ENCODE measurements at places on chromosomes 1 and 21. TPM values are rescaled to one million over a fixed set of nuclear protein-coding genes. Genes with fewer than 3 reads are reported as not detected.

- no peaks in the 10 kb centered on the region for H3K36me3 ChIP-seq
- H3K4me3 ChIP-seq: peak overlapping the region; percentile 93
- peak overlapping the region; percentile 92 for H3K27ac ChIP-seq
- no peaks in the 10 kb centered on the region for H3K27me3 ChIP-seq
- H3K4me1 ChIP-seq: peaks cover 26% of the 10 kb centered on the region
These were observed 1.0 kb downstream of the YOD1 start for GRCh38 chr1:207049974-207050391.

DNA sequence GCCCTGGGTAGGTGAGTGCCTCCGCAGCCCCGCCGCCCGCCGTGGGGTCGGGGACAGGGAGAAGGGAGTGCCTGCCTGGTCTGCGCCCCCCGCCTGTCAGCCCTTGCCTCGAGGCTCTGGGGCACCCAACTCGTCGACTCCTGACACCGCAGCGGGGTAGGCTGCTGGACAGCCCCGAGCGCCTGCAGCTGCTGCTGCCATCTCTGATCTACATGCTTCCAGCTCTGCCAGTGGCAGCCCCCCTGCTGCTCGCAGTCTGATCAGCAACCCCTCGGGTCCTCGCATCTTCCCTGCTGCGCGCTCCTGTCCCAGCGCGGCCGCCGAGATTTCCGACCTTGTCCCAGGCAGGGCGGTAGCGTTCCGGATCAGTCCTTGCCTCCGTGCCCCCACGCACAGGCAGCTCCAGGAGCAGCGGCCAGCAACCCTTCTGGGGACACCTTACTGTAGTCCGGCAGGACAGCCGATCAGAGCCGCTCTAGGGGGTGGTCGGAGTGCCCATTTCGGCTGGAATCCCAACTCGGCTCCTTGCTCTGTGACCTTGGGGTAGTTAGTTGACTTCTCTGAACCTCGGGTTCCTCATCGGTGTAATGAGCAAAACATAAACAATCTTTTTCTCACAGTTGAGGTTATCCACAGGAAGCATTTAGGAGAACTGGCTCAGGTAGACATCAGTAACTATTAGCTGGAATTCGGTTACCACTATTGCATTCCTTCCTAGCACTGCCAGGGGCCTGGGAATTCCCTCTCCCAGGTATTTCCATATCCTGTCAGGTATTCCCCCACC lies 540 bp downstream of the BCAN start:
- peak overlapping the region; percentile 46 for H3K4me3 ChIP-seq
- H3K27ac ChIP-seq: no peak overlapping the region
- DNase-seq: no peak
- no peaks in the 10 kb centered on the region for H3K27me3 ChIP-seq
- H3K4me1 ChIP-seq: no peaks in the 10 kb centered on the region
- no peaks in the 10 kb centered on the region for H3K36me3 ChIP-seq

DNA sequence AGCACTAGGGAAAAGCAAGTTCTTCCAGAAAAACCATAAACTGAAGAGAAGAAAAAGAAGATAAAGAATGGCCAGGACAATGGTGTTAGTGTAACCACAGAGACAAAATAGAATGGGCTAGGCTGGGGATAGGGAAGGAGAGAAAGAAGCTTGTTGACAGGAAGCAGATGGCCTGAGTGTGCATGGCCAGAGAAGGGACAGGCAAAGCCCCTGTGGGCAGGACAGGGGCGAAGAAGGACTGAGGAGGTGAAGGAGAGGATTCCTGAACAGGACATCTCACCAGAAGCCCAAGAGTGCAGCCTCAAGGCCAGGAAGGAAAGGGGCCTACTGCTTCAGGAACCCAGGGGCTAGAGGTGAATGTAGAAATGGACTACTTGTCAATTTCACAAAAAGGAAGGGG lies 29.3 kb downstream of the IQGAP3 start:
- H3K27ac ChIP-seq: no peak overlapping the region
- H3K36me3 ChIP-seq: no peaks in the 10 kb centered on the region
- DNase-seq: no peak
- H3K27me3 ChIP-seq: no peaks in the 10 kb centered on the region
- H3K4me1 ChIP-seq: no peaks in the 10 kb centered on the region

Gene SUSD4
- total RNA-seq: not detected

DNA sequence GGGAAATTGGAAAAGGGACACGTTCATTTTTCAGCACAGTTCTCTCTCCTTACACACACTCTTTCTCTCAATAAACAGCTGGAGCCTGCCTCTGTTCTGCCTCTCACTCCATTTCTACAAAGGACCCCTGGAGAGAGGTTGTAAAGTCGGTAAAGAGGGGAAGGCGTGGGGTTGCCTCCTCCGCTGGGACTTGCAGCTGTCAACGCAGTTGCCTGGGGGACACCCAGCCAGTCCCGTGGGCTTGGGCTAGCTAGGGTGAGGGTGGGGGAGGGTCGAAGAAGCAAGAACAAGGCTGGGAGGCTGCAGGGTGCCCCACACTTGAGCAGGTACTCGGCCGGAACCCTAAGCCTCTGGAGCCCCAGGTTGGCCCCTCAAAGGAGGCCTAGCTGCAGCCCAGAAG lies 27.6 kb downstream of the C1orf216 start:
- DNase-seq: no peak
- H3K27me3 ChIP-seq: peaks cover 23% of the 10 kb centered on the region
- no peak overlapping the region for H3K4me3 ChIP-seq
- H3K4me1 ChIP-seq: no peaks in the 10 kb centered on the region
- no peaks in the 10 kb centered on the region for H3K36me3 ChIP-seq
- H3K27ac ChIP-seq: no peak overlapping the region

Gene CHI3L1
- not detected for total RNA-seq

GRCh38 chr1:230049731-230050130 lies 17.3 kb upstream of the GALNT2 start:
- no peaks in the 10 kb centered on the region for H3K4me1 ChIP-seq
- H3K27me3 ChIP-seq: no peaks in the 10 kb centered on the region
- H3K27ac ChIP-seq: no peak overlapping the region
- H3K36me3 ChIP-seq: no peaks in the 10 kb centered on the region

Gene KCNH1
- 1.9 TPM for total RNA-seq

DNA sequence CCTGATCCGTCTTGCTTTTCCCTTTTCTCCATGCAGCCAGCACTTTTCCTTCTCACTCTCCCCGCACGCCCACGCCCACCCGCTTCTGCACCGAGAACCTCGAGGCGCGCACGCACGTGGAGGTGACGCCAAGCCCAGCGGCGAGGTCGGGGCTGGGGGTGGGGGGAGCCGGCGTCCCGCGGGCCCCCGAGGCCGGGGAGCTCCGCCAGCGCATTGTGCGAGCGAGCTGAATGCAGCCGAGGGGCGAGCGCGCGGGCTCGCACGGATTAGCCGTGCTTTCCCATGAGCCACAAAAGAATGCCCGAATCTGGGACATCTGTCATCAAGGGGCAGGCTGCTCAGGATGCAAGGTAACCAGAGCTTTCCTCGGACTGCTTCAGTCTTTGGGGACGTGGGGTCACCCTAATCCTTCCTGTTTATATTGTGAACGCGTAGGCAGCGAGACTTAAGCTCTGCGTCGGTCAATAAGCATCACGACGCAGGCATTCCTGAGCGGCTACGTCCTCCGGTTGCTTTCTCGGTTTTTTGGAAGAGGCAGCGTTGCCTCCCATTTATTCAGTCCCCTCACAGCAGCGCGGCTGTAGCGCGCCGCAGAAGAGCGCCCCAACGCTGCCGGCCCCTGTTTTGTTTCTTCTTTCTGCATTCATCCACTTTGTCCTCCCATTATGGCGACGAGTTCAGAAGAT lies 67.3 kb upstream of the AKT3 start:
- no peak overlapping the region for H3K27ac ChIP-seq
- no peak for DNase-seq

Gene SLC16A4
- total RNA-seq: 16.3 TPM
